ENCODE measurements at places on chromosomes 3 and 15. TPM values are rescaled to one million over a fixed set of nuclear protein-coding genes. Genes with fewer than 3 reads are reported as not detected.

- DNase-seq, result peak; percentile 7
These were observed 316.2 kb upstream of the THRB start for GRCh38 chr3:24810881-24811280.

DNA sequence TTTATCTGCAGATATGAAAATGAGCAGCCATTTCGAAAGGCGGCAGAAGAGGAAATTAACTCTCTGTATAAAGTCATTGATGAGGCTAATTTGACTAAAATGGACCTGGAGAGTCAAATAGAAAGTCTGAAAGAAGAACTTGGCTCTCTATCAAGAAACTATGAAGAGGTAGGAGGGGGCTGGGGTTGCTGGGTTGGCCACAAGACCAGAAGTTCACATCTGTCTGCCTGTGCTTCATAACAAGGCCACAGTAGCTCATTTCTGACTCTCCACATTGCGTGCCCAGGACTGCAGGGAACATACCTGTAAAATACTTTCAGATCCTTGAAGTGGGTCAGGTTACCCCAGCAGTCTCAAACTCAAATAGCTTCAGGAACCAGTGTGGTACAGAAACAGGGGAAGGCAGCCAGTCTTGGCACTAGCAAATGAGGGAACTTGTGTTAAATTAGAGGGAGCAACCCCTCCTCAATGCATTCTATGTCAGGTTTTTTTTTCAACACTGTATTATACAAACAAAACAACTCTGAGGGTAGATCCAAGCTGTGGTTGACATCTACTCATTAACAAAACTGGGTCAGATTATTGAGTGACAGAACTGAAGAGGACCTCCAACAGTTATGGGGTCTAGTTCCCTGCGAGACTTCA, 48.7 kb downstream of the BFSP2 start:
- no peak for DNase-seq

DNA sequence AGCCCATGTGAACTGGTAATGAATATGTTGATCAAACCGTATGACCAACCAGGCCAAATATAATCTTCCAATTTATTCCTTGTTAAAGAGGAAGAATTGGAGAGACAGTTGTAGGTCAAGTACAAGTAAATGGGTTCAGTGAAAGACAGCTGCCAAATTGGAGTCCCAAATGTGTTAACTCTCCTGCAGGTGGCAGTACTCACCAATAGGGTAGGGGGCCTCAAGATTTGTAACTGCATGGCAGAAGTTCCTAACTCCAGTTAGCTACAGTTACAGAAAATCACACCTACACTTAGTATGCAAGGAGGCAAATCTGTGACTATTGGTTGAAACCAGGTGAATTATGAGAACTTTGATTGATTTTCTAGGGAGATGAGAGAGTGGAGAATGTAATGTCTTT, 278.0 kb downstream of the ZBBX start:
- DNase-seq, result no peak

DNA sequence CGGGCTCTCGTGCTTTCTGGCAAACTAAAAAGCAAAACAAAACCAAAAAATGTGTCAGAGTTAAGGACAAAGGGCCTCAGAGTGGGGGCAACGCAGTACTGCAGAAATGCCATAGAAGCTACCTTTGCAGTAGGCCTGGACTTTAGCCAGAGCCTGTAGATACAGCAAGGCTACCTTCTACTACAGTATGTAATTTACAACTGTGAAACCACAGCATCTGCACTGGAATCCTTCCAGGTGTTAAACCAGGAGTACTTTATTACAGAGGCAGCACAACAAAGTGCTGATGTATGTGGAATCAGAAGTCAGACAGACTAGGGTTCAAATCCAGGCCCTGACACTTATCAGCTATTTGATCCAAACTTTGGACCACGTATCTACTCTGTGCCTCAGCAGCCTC, 34.9 kb downstream of the RUBCN start:
- no peak for DNase-seq

Gene TRAIP
- total RNA-seq, result 18.9 TPM

Gene CCDC9B
- total RNA-seq, result 10.7 TPM

GRCh38 chr3:52146189-52146588, 8.0 kb downstream of the POC1A start:
- no peak for DNase-seq

Gene CD96
- total RNA-seq, result not detected

Gene GOLGA8N
- 0.46 TPM for total RNA-seq

Gene TMOD3
- total RNA-seq, result 42.2 TPM

DNA sequence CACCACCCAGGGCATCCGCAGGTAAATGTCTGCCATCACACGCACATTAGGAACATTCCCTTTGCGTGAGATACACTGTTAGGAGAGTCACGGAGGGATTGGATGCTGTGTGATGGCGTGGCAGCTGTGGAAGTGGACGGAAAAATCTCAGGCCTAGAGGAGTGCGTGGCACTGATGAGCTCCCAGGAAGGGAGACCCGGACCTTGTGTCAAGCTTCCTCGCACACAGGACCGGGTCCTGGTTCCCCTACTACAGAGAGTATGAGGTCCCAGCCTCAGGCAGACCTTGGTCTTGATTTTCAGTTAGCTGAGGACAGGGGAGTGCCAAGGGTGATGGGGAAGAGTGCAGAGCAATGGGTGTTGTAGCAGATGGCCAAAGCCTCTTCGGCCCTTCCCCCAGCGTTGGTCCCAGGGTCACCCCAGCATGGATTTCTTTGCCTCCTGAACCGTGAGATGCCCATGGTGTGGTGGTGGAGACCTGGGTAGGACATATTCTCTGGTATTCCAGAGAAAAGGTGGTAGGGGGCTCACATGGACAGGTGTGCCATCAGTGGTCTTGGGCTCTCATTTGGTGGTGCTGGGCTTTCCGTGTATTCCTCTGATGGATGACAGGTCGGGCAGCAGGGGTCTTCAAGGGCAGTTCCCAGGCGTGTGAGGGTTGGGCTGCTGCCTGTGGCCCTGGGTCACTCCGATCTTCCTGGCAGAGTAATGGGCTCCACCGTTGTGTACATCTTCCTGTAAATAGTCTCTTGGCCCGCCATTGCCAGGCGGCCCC, 105.1 kb downstream of the SNRPN start:
- no peak for DNase-seq

Gene BDH1
- total RNA-seq, result 20.8 TPM

DNA sequence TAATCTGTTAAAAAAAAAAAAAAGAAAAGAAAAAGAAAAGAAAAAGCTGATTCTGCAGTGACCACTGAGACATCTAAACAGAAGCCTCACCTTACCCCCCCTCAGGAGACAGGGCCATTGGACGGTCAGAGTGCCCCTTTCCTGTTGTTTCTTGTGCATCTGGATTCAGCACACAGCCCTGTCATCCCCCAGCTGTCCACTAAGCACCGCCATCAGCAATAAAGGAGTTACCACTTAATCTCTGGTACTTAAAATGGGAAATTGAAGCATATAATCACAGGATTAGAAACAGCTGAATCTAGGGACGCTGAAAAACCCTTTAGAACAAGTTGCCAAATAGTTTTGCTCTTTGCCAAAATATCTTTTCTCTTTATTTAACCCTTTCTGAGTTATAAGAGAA, 62.5 kb downstream of the TRIM69 start:
- no peak for DNase-seq

DNA sequence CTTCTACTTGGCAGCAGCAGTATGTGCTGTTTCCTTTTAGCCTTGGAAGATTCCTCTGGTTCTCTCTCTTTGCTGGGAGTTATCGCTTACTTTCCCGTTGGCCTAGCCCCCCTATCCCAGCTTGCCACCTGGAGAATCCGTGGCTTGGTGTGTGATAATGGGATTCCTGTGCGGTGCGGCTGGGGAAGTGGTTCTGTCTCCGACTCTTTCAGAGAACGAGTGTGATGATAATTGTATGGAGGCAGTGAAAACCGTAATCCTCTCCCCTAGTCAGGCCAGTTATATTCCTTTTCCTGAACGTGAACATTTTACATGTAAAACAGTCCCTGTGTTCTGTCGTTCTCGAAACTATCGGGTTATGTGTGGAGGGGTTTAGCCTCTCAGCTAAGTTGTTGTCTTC, 300.1 kb upstream of the C2CD4B start:
- DNase-seq, result no peak

Gene CMTM8
- 9.2 TPM for total RNA-seq

Gene GRAMD2A
- 1.8 TPM for total RNA-seq

Gene TP63
- not detected for total RNA-seq

GRCh38 chr15:88535100-88535499, 11.4 kb downstream of the DET1 start:
- no peak for DNase-seq

GRCh38 chr15:29601811-29602210, 220.5 kb downstream of the TJP1 start:
- no peak for DNase-seq

DNA sequence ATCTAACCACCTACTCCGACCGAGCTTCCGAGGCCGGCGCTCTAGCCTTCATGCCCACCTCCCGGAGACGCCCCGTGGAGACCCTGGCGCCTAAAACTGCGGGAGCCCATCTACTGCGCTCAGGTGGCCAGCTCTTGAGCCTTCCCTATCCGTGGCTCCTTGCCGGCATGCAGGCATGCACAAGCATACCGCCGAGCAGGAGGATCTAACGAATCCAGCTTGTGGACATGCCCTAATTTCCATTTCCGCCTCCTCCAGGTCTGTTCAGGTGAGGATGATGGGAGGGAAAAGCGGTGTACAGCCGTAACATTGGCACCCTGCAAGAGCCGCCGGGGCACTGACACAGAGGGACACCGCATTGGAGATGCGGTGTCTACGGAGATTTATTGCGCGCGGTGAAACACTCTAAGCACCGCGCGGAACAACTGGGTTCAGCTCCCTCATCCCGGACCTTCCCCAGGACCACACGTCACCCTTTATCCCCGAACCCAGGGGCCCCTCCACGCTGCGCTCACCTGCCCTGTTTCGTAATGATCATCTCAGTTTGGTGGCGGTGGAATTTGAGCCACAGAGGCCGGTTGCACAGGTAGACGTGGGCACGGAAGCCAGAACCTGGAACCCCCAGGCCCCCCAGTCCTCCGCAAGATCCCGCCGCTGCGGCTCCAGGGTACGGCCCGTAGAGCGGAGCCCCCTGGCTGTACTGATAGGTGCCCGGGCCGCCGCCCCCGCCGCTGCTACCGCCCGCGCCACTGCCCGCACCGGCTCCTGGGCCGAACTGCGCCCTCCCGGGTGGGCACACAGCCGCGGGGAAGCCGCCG, 1.0 kb downstream of the EOMES start:
- no peak for DNase-seq

- no peak for DNase-seq
These were observed 5.1 kb downstream of the DPH6 start for GRCh38 chr15:35540885-35541284.

Gene CYP1A2
- total RNA-seq, result not detected

GRCh38 chr3:112639455-112640225, 1.3 kb downstream of the CCDC80 start:
- no peak for DNase-seq

DNA sequence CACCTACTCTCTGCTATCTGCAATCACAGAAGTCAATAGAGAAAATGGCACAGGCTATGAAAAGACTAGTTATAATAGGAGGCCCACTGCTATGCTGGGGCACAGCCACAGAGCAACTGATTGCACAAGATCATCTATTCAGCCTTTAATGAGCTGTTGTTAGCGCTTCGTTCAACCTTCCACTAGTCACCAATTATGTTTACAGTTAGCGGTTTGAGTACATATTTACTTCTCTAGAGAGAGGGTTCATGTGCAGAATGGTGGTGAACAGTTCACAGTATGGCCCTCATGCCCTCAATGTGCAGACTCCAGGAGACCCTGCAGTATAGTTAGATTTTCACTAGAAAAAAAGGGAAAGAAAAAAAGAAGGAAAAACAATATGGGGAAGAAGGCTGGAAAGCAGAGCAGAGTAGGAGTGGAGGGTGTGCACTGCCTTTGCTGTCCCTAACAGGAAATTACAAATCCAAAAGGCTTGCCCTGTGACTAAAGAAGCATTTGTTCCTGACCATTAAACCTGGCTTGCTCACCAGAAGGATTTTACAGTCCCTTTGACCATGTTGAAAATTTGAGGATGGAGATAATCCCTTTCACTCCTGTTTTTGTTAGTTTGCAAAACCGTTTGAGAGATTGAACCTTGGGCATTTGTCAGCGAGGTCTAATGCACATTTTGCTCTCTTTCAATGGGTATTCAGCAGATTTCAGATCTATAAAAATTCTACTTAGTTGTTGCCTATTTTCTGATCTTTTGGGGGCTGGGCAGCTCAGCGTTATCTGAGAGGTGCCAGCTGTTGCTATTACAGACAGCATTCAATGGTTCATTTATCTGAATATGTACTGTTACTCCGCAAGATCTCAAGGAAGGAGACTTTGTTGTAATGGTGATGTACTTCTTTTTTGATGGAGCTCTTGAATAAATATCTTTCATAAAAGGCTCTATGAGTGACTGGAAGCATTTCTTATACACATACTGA, 296.1 kb downstream of the LSAMP start:
- peak; percentile 51 for DNase-seq

GRCh38 chr3:72082776-72083462, 298.0 kb upstream of the PROK2 start:
- no peak for DNase-seq

DNA sequence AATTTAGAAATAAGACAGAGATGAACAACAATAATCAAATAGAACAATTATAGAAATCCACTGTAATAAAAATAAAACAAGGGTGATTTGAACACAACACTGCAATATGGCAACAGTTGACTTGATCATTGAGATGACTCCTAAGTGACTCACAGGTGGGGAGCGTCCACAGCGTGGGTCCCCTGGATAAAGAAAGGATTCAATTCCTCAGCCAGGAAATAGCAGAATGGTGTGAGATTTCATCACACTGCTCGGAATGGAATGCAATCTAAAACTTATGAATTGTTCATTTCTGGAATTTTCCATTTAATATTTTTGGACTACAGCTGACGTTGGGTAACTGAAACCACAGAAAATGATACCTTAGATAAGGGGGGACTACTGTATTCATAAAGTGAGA, 82.0 kb downstream of the CNTN3 start:
- DNase-seq, result peak; percentile 29

DNA sequence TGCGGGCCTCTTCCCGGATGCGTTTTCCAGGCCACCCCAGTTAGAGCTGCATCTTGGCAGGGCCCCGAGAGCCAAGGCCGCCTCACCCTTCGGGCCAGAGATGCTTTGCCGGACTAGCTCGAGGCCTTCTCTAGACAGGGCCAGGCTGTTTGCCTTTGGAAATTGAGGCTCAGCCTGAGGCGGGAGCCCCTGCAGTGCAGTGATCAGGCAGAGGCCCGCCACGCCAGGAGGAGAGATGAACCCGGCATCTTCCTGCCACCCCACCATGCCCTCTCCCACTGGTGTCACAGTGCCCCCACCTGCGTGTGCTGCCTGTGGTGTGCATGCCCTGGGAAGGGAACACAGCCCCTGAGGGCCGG, 8.9 kb upstream of the ROPN1B start:
- no peak for DNase-seq

GRCh38 chr15:20356444-20356910, 185.1 kb downstream of the GOLGA6L6 start:
- no peak for DNase-seq

Gene PCLAF
- total RNA-seq, result 107 TPM

DNA sequence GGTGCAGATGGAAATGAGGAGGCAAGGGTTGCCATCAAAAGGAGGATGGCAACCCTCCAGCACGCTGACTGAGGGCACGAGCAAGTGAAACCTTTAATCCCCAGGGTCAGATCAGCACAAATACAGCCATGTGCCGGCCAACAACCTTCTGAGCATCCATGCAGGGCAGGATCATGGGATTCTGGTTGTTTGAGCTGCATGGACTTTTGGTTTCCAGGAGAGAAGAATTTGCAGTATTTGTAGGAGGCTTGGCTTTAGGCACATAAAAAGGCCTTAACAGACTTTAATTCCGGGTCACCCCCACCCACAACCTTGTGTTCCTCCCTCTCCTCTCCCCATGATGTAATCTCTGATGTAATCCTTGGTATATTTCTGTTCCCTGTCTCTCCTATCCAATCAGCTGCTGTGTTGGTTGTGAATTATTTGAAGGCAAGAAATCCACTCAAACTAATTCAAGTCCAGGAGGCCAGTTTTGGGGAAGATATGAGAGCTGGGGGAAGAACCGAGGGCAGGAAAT, 254.3 kb downstream of the SHQ1 start:
- DNase-seq, result no peak

Data from epithelial cell of proximal tubule (primary cell).